SHP77 (cell line): ENCODE measurements at places on chromosomes 6 and 20.

- no peak for DNase-seq
These were observed 606.0 kb downstream of the DHX35 start for GRCh38 chr20:39568109-39568508.

DNA sequence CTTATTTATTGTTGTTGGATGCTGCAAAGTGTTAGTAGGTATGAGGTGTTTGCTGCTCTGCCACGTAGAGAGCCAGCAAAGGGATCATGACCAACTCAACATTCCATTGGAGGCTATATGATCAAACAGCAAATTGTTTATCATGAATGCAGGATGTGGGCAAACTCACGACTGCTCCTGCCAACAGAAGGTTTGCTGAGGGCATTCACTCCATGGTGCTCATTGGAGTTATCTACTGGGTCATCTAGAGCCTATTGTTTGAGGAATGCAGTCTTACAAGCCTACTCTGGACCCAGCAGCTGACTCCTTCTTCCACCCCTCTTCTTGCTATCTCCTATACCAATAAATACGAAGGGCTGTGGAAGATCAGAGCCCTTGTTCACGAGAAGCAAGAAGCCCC lies 12.1 kb downstream of the MICB start:
- DNase-seq = no peak

GRCh38 chr6:20341564-20341963 lies 60.1 kb upstream of the E2F3 start:
- DNase-seq = no peak

DNA sequence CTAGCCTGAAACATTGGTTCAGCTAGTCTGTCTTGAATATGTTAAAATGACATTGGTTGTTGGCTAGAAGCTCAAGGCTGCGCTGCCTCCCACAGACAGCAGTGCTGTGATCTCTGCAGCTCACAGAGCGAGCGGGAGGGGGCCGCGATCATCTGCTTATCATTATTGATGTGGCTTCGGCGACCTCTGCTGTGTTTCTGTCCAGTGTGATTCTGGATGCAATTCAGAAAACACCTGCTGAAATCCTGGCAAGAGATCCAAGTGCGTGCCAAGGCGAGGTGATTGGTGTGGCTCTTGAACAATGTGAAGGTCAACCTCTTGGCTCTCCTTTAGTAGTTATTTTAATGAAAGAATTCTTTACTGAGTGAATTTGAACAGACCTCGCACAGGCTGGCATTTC lies 142.3 kb upstream of the SASH1 start:
- peak; percentile 78 for DNase-seq

GRCh38 chr20:64102647-64103354 lies 4.6 kb downstream of the NPBWR2 start:
- peak; percentile 84 for DNase-seq

GRCh38 chr6:119526561-119527230 lies 177.1 kb upstream of the MAN1A1 start:
- DNase-seq = no peak

- no peak for DNase-seq
These were observed 44.9 kb downstream of the PRND start for GRCh38 chr20:4766631-4767030.

DNA sequence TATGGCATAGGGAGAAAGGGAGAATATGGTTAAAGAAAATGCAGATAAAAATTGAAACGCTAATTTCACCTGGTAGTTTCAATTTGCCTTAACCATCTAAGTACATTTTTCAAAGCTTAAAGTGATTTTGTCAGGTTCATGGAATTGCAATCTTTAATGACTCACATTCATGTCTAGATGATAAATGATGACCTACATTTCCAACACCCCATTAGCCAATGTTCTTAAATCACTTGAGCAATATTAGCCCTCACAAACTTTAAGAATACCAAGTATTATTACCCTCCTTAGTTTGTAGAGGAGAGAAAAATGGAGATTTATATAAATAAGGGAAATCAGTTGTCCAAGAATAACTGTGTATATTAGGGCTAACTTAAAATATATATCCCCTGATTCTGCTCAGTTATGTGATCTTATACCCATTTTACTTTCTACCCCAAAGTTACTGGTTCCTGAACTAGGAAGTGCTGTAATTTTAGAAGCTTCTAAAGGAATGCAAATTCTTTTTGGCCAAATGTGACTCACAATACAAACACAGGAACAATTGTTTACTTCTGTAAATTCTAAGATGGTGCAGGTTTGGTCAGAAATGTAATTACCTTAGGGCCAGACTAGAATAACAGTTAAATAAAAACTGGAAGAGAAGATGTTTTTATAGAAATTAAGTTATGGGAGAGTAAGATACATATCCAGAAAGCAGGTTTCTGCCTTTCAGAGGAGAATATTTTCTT lies 34.5 kb downstream of the TPBG start:
- DNase-seq = no peak

GRCh38 chr6:15880262-15880973 lies 217.6 kb upstream of the DTNBP1 start:
- no peak for DNase-seq

DNA sequence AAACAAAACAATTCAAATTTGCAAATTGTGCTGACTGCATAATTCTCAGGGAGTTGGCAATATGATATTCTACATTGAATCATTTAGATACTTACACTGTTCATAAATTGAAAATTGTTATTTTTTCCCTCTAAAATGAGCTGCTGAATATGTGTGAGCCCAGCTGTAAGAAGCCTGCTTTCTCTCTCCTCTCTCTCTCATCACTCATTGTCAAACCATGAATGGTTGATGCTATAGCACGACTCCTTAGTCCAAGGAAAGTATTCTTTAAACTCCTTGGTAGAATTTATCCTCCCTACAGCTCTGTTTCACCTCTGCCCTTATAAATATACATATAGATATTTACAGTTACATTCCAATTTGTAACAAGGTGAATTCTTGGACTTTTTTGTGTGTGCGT lies 116.4 kb upstream of the POU3F2 start:
- no peak for DNase-seq

DNA sequence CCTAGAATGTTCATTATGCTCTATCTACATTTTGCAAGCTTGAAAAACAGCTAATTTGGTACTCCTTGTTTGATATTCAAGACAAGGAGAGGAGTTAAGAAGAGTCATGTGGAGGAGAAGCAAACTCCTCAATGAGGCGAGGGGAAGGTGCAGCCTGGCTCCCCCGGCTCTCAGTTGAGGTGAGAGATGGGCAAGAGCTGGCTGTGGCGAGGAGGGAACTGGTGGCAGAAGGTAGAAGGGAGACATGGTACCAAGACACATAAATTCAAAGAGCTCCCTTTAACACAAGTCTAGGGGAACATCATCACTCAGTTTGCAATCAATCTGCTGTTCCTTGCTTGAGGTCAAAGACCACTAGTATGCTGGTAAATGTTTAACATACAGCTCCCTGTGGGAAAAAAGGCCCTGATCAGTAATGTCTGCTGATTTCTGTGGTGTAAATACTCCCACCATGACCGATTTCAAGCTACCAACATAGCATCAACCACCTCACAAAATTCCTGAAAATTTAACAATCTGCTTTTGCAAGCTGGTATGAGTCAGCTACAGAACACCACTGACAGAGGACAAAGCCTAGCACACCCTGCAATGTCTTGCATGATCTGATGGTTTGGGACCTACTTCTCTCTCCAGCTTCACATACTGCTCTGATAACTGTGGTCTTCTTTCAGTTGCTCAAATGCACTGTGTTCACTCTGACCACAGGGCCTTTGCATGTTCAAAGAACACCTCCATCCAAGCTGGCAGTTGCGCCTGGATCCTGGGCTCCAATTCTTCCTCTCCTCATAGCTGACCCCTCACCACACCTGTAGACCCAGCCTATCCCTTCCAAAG lies 516.3 kb upstream of the CHD6 start:
- DNase-seq = no peak

DNA sequence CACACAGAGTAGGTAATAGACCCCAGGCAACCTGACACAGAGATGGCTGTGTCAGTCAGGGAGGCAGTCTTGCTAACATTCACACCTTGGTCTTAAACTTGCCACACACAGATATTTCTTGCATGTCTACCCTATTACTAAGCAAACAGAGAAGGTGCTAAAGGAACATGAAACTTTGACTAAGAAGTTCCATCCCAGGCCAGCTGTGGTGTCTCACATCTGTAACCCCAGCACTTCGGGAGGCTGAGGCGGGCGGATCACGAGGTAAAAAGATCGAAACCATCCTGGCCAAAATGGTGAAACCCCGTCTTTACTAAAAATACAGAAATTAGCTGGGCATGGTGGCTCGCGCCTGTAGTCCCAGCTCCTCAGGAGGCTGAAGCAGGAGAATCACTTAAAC lies 222.4 kb upstream of the JARID2 start:
- no peak for DNase-seq

GRCh38 chr20:62723351-62723750 lies 14.7 kb downstream of the NTSR1 start:
- DNase-seq = peak; percentile 17

- no peak for DNase-seq
These were observed 14.7 kb downstream of the UCKL1 start for GRCh38 chr20:63941282-63942081.

GRCh38 chr20:36268440-36269342 lies 32.4 kb downstream of the AAR2 start:
- DNase-seq = no peak

DNA sequence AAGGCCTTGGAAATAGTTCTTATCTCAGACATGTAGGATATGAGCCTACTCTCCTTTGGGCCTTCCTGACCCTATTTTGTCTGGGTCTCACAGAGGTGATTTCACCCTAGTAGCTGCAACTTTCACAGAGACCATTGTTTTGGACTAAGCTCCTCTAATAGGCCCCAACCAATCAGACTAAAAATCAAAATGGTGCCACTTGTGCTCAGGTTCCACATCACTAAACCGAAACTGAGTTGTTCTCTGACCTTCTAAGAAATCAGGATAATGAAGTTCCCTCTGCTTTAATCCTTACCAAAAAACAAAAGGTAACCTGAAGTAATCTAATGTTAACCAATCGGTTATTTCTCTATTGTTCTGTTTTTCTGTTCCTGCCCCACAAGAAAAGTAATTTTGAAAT lies 143.6 kb downstream of the CD24 start:
- no peak for DNase-seq

DNA sequence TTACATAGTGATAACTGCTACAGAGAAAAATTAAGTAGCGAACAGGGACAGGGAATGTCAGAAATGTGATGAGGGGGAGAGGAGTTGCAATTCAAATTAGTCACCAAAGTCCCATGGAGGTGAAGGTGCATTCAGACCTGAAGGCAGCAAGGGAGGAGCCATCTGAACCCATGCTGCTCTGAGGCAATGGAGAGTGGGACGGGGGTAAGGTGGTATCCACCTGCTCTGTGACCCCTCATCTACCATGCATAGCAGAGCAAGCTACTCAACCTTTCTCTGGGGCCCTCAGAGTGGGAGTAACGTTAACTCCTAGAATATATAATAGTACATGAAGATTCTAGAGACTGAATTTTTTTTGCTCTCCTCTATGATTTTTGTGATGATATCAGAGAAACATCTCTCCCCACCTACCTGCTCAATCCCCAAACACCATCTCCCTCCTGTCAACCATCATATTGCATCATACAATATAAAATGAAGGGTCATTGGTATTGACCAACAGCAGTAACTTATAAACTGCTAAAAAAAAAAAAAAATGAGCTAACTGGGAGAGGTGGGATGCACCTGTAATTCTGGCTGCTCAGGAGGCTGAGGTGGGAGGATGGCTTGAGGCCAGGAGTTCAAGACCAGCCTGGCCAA lies 16.6 kb upstream of the SCML4 start:
- DNase-seq = no peak

GRCh38 chr20:47688385-47689381 lies 96.6 kb downstream of the SULF2 start:
- no peak for DNase-seq

DNA sequence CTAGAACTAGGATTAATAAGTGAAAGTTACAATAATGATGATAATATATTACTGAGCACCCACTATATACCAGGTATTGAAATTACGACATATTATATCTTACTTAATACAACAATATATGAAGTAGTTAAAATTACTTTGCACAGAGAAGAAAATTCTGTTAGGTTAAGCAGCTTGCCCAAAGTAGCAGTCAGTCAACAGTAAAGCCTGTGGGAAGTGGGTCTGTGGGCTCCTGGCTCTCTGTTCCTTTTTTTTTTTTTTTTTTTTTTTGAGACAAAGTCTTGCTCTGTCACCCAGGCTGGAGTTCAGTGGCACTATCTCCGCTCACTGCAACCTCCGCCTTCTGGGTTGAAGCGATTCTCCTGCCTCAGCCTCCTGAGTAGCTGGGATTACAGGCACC lies 4.8 kb upstream of the GTF2H4 start:
- no peak for DNase-seq

DNA sequence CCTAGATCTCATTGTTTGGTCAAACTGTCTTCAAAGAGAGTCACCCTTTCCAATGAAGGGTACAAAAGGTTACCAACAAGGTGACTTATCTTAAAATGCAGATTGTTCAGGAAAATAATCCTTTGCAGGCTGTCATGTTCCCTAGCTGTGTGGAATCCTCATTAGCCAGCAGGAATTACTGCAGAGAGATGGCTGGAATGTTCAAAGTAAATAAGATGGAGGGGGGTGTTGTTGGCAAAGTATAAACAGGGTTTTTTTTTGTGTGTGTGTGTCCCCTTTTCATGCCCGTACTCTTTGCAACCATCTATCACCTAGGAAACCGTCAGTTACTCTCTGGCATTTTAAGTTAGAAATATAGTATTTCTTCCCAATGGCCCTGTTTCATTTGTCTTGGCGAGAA lies 6.5 kb downstream of the NEDD9 start:
- no peak for DNase-seq

GRCh38 chr6:5472571-5472970 lies 211.3 kb downstream of the FARS2 start:
- no peak for DNase-seq

GRCh38 chr20:47785311-47785853 lies at the start of gene SULF2:
SULF2 (minus strand) TSS chr20:47785481; CDS start chr20:47757363, 28,118 bp downstream.
- DNase-seq = no peak

DNA sequence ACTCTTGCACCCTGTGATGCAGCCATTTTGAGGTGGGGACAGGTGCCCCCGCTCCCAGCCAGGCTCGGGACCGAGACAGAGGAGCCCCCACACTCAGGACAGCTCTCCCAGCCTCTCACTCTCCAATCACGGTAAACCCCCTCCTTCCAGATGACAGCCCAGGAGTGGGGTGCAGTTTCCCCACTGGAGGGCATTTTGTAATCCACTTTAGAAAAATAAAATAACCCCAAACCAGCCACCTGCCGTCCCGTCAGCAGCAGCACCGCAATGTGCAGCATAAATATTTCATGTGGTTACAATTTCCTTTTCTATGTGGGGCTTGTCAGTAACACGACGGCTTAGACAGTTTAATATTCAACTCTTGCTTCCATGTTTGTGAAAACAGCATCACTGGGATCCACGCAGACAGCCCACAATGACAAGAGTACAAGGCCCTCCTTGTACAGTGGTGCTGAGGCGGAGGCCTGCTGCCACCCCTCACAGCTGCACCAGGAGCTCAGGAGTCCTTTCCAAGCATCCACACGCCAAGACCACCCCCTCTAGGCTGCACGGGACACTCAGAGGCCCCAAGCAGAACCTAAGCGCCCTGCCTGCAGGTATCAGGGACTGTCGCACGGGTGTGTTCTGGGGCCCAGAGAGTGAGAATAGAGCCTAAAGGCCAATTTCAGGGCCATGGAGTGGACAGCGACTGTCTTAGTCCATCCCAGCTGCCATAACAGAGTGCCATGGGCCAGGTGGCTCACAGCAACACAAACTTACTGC lies 116.7 kb downstream of the JPH2 start:
- DNase-seq = no peak

- peak; percentile 16 for DNase-seq
These were observed 69.8 kb upstream of the FAM184A start for GRCh38 chr6:119148098-119148824.

- DNase-seq = no peak
These were observed 654.2 kb upstream of the MAP3K7 start for GRCh38 chr6:91240878-91241603.
